ENCODE measurements at places on chromosomes 4 and X. TPM values are rescaled to one million over a fixed set of nuclear protein-coding genes. Genes with fewer than 3 reads are reported as not detected.

DNA sequence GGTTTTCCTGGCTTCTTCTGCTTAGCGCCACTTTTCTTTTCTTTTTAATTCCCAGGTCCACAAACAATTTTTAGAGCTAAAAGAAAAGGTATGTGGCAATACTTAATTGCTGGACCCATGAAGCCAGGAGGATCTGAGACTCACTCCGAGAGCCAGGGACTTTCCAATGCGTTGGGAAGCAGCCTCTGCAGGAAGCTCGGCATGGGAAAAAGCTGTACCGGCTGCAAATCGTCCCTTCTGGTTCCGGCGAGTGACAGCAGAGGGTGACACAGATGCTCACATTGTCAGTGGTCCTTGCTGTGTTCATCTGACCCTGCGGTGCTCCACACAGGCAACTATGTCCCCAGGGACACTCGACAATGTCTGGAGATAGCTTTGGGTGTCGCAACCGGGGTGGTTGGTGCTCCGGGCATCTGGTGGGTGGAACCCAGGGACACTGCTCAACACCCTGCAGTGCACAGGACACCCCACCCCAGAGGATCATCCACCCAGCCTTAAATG lies 164.0 kb downstream of the PRKX start:
- DNase-seq = peak; percentile 63

Gene BST1
- 1.0 TPM for total RNA-seq

- no peak for DNase-seq
These were observed 38.9 kb upstream of the TBX22 start for GRCh38 chrX:79975605-79976004.

DNA sequence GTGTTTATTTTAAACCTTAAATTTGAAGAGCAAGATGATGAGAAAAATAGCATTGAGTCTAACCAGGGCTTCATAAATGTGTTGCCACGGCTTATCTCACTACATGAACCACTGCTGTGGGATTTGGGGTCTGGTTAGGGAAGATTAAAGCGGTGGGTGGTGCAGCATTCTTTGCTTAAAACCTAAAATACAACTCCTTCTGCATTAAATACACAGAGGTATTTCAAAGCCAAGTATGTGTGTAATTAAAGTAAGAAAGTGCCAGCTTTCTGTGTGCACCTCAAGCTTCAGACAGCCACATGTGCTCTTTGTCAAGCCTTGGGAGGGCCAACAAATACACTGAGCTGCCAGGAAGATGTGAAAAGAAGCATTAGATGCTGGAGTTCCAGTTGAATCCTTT lies 128.0 kb downstream of the CPE start:
- no peak for DNase-seq

DNA sequence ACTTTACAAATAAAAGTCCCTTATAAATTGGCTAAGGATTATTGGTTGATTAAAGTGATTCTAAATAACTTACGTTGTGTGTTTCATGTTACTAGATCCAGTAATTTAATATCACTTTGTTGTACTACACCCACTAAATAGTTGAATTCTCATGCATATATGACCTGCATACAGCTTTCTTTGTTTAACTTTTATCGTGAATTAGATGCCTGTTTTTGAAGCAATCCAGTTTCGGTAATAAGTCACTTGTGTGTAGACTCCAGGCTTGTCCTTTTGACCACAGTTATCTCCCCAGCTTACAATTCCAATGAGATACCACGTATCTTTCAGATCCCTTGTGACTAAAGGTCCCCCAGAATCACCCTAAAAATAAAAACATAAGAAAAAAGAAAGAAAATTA lies 27.3 kb upstream of the TMPRSS11D start:
- no peak for DNase-seq

DNA sequence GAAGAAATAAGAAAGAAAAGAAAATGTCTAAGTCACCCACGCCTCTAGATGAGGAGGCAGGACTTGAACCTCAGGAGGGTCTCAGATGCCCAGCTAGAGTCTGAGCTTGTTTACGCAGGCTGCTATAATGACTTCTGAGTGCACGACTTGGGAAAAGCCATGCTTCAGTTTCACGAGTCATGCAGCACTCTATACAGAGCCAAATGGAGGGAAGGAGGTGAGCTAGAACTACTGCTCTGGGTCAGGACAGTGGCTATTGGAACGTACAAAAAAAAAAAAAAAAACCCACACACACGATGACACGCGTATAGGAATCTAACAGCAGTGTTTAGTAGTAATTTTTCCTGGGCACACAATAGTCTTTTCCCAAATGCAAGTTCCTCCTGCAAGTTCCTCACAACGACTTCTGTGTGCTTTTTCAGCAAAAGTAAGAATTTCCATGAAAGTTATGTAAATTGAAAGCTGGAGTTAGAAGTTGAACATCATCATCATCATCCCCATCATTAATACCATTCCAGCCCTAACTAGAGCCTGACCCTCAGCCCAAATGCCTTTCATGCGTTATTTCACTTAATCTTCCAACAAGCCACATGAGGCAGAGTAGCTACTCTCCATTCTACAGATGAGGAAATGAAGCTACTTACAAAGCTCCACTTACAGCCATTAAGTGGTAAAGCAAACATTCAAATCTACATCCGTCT lies 36.6 kb downstream of the IRF2 start:
- DNase-seq = no peak

DNA sequence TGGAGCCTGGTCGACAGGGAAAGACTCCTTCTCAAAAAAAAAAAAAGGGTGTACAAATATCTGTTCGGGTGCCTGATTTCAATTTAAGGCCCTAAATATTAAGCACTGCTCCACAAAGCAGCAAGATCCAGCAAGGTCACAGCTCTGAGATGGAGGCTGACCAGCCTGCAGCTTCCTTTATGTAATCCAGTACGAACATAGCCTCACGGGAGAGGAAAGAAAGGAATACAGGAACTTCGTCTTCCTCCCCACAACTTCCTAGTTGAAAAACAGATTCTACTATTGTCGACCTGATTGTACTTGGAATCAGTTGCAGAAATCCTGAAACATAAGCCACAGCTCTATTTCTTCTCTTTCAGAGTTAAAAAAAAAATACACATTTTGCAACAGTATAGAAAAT lies 53.5 kb upstream of the TBC1D9 start:
- DNase-seq = no peak

DNA sequence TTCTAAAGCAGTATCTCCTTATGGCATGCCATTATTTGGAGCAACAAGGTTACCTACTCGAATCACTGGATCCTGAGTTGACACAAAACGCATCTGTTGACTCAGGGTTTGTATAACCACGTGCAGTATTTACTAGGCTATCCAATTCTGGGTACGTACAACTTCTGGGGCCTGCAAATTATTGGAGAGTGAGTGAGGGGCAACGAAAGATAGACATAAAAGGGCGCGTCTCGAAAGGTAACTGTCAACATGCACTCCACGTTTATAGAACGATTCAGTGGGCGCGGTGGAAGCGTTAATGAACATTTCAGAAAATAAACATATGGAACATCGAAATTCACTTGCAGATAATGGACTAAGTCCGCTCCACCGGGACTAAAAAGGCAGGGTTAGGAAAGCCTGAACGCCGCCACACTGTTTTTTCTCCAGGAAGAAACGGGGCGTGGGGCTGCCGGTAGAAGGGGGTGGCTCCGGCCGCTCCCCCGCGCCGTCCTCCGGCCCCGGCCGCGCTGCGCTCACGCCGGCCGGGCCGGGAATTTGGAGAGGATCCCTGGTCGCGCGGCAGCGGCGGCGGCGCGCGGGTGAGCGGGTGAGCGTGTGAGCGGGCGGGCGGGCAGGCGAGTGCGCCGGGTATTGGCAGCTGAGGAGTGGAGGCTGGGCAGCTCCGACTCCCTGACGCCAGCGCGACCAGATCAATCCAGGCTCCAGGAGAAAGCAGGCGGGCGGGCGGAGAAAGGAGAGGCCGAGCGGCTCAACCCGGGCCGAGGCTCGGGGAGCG lies at the start of gene SMAD1:
TSS of gene SMAD1 (plus strand) at position 690 of the 778 bp plus-strand sequence. CDS start 32,761 bp downstream, outside the sequence.
- DNase-seq = peak; percentile 79

Gene ADH4
- total RNA-seq = not detected

DNA sequence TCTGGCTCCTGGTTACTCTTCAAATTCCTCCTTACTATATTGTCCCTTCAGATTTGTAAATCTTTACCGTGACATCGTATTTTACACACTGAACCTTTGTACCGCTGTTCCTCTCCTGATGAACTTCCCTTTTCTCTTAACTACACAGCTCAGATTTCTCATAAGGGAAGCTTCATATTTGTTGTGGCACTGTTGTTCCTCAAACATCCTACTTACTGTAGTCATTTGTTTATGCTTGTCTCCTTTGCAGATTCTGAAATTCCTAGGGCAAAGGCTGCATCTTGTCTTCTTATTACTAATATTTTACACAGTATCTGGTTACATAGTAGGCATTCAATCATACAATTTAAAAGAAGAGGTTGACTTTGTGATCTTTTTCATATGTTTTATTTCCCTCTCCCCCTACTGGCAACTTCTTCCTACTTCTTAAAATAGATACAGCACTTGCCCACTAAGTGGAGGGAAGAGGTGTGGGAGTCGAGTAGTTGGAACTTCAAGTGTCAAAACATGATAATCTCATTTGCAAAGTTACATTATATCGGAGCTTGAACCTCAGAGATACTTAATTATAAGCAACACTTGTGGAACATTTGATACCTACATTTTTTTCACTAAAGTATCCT lies 50.0 kb downstream of the TET2 start:
- no peak for DNase-seq

DNA sequence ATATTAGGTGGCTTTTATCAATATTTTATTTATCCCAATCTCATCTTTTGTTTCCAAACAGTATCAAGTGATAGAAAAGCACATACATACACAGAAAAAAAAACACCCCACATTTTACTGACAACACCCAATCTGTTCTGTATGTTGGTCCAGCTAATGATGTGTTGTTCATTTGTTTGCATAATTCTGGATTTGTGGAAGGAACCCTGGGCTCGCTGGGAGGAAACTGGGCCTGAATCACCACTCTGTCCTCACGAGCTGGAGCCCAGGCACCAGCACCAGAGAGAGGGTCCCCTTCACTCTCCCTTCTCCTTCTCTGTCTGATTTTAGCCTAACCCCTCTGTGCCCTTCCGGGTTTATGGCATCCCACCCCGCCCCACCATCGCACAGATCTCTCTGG lies 79.8 kb downstream of the PSAPL1 start:
- no peak for DNase-seq

DNA sequence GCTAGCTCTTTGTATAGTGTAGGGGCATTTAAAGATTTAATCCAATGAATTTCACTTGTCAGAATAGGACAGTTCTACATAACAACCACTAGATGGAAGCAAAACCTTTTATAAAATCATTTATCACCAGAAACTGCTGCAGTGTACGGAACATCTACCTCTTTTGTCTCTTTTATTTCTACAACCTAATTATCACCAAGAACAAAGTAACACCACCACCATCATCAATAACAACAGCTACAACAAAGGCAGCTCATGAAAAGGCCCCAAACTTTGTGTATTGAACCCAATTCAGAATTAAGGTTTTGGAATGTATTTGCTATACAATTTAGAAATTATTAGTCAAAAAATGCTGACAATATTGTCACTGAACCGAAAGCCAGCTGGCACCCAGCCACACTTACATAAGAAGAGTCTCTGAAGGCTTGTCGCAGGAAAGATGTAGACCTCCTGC lies 260.9 kb upstream of the RPS6KA3 start:
- peak; percentile 22 for DNase-seq

Gene GC
- total RNA-seq = not detected

Gene NUDT9
- 33.4 TPM for total RNA-seq

GRCh38 chrX:15128861-15129260 lies 141.0 kb downstream of the ASB9 start:
- no peak for DNase-seq

Gene RGN
- total RNA-seq = not detected

Gene CFAP47
- total RNA-seq = 3.4 TPM

GRCh38 chr4:37649268-37649667 lies 36.9 kb downstream of the RELL1 start:
- no peak for DNase-seq

- DNase-seq = no peak
These were observed 78.0 kb downstream of the NSUN7 start for GRCh38 chr4:40827758-40828157.

Gene NUP62CL
- total RNA-seq = 5.8 TPM

GRCh38 chr4:139416073-139416673 lies 37.7 kb upstream of the RAB33B start:
- peak; percentile 9 for DNase-seq

- DNase-seq = peak; percentile 84
These were observed 9.0 kb upstream of the PITX2 start for GRCh38 chr4:110631584-110632505.

DNA sequence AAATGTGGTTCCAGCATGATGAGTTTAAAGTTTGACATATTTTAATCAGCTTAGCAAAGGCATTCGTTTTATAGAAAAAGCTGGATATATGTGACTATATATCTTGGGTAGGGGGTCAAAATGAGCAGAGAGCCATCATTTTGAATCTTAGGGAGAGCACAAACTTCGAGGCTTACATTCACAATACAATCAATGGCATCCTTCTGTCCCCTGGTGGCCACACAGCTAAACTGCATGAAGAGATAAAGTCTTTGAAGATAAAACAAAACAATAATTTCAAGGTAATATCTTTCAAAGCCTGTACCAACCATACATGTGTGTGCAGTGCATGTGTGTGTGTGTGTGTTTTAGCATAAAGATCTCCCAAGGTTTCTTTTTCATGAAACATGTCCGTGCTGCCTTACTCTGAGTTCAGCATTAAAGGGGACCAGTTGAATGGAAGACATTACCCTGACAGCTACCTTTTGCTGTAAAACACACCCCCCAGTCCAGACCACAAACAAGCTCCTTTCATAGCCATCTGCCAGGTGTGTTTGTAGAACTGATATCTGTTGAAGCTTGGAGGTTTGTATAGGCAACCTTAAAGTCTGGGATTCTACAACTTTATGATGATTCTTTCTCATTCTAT lies 22.0 kb downstream of the DYNLT3 start:
- DNase-seq = peak; percentile 13

Gene TEX13B
- total RNA-seq = not detected

- no peak for DNase-seq
These were observed 31.0 kb upstream of the ARAF start for GRCh38 chrX:47530049-47530448.

- no peak for DNase-seq
These were observed 143.6 kb downstream of the DHX15 start for GRCh38 chr4:24440765-24441164.

DNA sequence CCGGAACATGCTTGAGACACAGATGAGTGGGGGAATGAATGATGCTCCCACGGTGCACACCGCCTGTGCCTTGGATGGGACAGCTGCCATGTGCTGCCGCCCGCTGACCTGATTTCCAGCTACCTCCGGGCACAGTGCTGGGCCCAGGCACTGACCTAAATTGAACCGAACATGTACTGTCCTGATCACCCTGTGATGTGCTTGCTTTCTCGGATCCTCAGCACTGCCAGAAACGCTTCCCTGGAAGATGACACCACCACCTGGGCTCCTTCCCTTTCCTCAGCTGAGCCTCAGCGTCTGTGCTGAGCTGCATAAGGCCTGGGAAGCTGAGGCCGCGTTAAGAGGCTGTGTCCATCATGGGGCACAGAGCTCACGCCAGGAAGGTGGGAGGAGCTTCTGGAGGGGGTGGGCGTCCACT lies 39.3 kb upstream of the MXD4 start:
- DNase-seq = no peak

DNA sequence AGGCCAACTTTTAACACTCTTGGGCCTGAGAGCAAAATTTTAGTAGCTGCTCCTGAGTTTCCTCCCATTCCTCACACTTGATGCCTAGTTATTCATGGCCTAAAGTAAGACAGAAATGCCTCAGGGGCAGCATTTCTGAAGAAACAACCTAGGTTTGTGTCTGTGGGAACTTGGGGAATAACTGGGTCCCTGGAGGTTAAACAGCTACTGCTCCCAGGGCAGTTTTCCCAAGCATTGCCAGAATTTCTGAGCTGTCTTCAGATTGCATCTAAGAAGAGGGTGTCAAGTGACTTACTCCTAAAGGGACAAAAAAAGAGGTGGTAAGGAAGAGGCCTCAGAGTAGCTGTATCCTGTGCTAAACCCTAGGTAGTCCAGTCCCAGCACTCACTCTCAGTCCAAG lies 130.8 kb upstream of the ACSL4 start:
- no peak for DNase-seq
